Urothelium cell line (cell line): ENCODE measurements at places on chromosomes 16 and 17.

GRCh38 chr16:62814891-62815290, 778.7 kb upstream of the CDH8 start:
- no peak for DNase-seq

GRCh38 chr17:81221842-81222619, 734 bp downstream of the CEP131 start:
- DNase-seq, result no peak

GRCh38 chr17:3555189-3555796, 2.3 kb downstream of the TRPV3 start:
- DNase-seq, result no peak

DNA sequence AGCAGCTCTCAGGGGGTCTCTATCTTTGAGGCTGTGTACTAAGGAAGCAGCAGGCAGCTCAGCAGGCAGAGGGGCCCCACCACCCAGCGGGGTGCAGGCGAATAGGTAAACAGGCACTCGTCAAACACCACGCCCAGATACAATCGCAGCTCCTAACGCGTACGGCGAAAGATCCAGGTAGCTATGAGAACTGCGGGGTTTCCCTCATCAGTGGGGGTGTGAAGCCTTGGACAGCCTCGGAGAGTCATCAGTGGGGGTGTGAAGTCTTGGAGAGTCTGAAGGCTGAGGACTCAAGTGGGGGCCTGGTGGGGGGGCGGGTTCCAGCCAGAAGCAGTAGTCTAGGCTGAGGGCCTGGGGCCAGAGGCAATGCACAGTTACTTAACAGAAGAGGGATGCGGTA, 69.0 kb downstream of the RTN4RL1 start:
- DNase-seq, result no peak

DNA sequence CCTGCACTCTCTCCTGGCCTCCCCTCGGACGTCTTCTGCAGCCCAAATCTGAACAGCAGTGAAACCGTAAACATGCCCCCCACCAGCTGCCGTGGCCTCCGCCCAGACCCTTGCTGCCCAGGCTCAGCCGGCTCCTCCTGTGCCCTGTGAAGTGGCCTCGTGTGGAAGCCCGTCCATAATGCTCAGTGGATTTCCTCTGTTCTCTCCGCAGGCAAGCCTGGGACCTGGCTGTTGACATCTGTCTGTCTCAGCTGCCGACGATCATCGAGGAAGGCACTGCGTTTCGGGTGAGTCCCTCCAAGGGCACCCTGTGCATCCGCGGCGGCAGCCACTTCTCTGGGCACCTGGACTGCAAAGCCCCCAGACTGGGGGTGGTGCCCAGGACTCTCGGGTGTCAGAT, 153.9 kb upstream of the CHMP6 start:
- DNase-seq, result no peak

DNA sequence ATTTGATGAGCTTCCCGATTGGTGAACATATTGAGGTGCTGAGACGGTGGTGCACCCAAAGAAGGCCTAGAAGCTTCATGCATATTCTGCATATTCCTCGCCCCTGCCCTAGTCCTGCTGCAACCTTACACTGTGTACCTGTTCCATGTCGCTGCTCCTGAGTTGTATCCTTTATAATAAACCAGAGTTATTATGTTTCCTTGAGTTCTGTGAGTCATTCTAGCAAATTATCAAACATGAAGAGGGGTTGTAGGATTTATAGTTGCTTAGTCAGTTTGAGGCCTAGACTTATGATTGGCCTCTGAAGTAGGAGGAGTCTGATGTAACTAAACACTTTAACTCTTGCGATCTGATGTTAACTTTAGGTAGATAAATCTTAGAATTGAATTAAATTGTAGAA, 436.8 kb downstream of the CA10 start:
- DNase-seq, result no peak
